BJ (cell line): ENCODE measurements at places on chromosomes 4 and X.

- no peak for DNase-seq
Measured at GRCh38 chr4:175405961-175406360, 406.1 kb downstream of the GPM6A start.

- no peak for DNase-seq
Measured at GRCh38 chr4:161653697-161654096, 510.1 kb downstream of the FSTL5 start.

GRCh38 chrX:64192040-64192439, 13.5 kb downstream of the AMER1 start:
- no peak for DNase-seq

- DNase-seq: peak; percentile 36
Measured at GRCh38 chr4:5773271-5773555, 62.2 kb downstream of the EVC start.

- DNase-seq: no peak
Measured at GRCh38 chr4:145302725-145303124, 122.3 kb upstream of the OTUD4 start.

DNA sequence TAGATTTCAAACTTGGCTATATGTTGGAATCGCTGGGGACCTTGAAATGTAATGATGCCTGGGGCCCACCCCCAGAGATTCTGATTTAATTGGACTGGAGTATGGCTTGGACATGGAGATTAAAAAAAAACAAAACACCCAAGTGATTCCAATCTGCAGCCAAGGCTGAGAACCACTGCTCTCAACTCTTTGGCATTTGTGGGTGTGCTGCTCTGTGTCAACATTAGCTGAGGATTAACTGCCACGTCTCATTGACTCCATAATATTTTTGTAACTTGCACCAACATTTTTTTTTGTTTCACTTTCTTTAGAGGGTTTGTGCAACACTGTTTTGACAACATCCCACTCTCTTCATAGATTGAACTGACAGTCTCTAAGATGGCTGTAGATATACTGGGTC, 41.1 kb upstream of the PDK3 start:
- no peak for DNase-seq

- no peak for DNase-seq
Measured at GRCh38 chr4:184398741-184399511, 75.4 kb downstream of the IRF2 start.

DNA sequence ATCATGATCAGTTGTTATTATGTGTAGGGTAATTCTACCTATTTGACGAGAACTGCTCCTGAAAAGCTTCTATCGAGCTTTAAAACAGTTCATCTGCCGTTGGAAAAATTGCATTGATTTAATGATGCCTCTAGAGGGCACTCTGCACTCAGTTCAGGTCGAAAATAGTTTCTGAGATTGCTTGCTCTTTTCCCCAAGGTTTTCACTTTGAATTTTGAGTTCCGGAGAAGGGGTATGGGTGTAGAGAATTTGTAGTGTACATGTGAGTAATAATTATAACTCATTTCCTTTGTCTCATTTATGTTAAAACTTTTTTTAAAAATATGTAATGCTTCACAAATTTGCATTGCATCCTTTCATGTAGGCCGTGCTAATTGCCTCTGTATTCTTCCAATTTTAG, 28.4 kb upstream of the TNIP3 start:
- no peak for DNase-seq

- DNase-seq: no peak
Measured at GRCh38 chr4:139921429-139922184, 232.4 kb downstream of the MAML3 start.

DNA sequence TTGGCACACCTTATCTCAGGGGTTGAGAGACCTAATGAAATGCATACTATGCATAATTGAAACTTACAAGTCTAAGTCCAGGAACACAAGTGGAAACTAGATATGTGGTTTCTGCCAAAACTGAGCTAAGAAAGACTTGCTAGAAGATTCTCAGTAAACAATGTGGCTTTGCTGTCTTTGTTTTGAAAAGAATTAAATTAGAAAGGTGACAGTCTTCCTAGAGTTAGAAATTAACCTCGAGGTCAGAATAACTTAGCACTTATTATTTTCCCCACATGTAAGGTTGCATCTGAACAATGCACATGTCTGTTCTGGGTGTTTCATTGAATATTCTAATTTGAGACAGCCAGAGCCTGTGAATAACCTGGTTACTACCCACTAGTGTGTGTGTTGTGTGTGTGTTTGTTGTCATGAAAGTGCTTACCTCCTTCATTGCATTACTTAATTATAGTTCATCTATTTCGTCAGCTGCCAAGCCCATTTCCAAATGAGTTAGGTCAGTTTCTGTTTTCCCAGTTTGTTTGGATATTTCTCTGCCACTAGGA, 1.5 kb downstream of the EREG start:
- DNase-seq: no peak

DNA sequence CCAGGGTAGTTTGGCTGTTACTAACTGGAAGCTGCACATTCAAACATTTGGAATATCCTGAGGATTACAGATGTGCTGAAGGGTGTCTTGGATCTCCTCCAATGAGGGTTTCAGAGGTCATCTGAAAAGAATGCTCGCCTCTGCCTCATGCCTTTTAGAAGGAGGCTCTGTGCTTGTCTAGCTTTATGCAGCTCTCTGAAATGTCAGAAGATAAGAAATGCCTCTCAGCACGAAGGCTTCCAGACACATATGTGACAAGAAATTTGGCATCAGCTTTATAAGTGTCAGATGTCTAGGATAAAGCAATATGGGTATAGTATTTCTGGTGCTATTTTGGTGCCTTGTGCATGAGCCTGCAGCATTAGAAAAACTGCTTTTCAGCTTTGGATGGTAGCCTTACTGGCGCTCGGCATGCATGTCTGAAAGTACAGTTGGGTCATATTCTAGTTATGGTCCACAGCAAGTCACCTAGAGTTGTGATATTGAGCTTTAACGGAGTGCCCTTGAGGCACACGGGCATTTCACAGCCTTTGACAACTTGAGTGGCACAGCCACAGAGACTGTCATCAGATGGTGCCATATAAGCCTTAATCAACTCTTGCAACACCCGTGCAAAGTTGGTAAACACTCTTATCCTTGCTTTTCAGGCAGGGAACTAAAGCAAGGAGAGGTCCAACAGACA, 70.8 kb upstream of the PGRMC2 start:
- peak; percentile 58 for DNase-seq

DNA sequence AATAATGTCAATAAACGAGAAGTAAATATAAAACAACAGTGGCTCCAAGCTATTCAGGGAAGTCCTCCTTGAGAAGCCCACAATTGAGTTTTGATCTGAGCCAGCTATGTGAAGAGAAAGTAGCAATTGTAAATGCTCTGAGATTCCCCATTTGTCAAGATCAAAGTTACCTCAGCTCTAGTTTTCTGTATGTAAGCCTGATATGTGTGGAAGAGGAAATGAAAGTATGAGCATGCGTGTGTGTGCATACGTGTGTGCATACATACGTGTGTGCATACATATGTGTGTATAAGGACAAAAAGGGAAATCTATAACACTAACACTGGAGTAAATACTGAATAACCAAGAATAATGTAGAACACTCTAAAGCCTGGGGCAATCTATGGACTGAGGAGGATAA, 130.3 kb downstream of the SCFD2 start:
- DNase-seq: no peak

DNA sequence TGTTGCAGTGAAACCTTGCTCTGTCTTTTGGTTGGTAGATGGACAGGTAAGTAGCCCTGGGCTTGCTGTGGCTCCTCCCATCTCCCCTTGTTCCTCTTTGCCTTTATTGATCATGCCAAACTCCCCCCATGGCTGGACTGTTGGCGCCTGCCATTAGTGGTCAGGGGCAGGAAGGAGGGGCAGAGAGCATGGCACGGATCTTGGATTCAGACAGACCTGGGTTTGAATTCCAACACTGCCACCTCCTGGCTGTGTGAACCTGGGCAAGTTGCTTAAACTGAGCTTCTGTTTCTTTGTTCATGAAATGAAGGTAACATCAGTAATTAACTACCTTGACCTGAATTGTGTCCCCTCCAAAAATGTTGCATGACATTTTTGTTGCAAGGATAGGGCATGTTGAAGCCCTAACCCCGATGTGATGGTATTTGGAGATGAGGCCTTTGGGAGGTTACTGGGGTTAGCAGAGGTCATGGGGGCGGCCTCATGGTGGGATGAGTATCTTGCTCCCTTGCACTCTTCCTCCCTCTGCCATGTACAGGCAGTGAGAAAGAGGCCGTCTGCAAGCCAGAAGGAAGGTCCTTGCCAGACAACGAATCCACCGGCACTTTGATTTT, 6.0 kb downstream of the SLC2A9 start:
- DNase-seq: no peak

DNA sequence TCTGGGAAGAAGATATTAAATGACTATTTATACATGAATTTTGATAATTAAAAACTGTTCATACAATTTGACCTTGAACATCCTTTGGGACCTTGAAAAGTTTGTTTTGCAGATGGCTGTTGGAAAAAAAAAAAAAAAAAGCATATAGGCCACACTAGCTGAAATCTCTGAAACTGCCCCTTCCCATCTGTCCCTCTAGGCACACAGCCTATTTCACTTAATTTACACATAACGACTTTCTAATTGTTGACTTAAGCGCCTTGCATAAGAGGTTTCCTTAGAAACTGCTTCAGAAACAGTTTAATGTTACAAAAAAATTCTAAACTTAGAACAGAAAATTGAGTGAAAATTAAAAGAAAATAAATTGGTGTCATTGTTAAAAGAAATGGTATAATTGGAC, 131.0 kb downstream of the COX18 start:
- no peak for DNase-seq

- DNase-seq: peak; percentile 71
Measured at GRCh38 chr4:147831551-147832171, 99.8 kb downstream of the ARHGAP10 start.

DNA sequence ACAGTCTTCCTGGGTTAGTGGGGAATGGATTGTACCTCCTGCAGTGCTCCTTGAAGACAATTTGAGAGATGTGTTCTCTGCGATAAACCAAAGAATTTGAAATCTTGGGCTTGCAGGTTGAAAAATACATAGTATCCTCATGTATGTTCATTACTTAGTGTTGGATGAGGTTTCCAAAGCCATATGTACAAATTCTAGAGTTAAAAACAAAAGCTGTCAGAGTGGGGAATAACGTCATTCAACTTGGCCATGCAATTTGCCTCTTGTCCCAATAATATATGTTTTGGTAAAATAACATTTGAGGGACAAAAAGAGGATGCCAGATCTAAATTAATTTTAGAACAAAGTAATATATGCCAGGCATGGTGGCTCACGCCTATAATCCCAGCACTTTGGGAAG, 51.3 kb upstream of the CBR4 start:
- no peak for DNase-seq

GRCh38 chrX:134764202-134764785, 106.0 kb upstream of the PLAC1 start:
- DNase-seq: no peak

DNA sequence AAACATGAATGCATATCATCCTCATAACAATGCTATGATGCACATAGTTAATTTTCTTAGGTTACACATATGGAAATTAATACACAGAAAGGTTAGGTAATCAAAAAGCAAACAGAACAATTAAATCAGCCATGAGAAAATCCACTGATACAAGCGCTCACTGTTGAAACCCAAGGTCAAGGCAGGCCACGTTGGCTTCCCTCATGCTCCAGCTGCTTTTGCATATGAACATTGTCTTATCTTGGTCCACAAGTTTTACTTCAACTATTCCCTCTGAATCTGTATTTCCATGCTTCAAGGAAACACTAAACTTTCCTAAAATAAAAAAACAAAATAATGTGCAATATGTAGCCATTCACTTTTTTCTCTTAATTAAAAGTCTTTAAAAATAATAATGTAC, 34.5 kb upstream of the PLA2G12A start:
- no peak for DNase-seq

GRCh38 chr4:174403177-174403543, 119.1 kb downstream of the HPGD start:
- no peak for DNase-seq

DNA sequence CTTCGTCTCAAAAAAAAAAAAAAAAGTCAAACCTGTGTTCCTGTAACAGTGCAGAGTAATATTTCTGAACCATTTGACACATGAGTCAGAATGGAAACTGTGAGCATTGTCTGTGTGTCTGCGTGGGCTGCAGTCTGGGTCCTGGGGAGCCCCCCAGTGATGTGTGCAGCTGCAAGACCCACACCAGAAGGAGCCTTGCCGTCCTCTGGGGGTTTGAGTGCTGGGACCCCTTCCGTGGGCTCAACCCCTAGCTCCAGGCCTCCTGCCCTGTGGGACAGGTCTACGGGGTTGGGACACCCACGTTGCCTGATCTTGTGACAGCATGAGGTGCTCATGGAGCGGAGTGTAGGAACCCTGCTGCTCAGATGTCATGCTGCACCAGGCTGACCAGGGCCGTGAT, 43.7 kb downstream of the DDX3X start:
- no peak for DNase-seq

GRCh38 chrX:11190745-11191510, 79.8 kb downstream of the HCCS start:
- DNase-seq: no peak

- DNase-seq: no peak
Measured at GRCh38 chrX:1248331-1249061, 20.1 kb upstream of the CSF2RA start.

GRCh38 chr4:37902212-37902611, 11.3 kb downstream of the TBC1D1 start:
- no peak for DNase-seq

DNA sequence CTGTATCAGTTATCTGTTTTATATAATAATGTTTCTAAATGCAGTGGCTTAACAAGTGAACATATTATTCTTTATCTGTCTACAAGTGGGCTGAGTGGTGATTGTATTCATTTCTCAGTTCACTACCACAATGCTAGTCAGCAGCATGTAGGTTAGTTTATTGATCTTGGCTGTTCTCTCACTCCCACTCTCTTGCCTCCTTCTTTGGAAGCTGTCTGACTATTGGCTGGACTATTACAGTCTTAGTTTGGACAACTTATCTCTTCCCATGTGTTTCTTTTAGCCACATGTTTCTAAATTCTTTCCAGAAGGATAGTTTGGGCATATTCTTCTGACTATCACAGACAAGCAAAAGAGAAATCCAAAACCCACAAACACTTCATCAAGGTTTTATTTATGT, 459.5 kb upstream of the AGA start:
- DNase-seq: no peak

DNA sequence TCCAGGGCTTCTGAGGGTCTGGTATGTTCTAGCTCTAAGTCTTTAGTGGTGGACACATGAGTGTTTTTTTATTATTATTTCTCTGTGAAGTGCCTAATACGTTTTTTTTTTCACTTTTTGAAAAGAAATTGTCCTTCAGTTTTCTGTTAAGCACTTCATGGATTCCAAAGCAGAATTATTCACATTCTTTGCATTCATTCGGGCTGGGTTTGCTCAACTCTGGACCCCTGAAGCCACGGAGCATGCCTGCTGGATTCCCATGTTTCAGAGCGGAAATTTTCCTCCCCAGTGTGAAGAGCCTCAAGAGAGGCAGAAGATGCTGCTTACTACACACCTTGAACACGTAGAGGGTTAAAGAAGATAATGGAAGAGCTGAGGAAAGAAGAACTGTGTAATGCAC, 107.5 kb downstream of the EGF start:
- no peak for DNase-seq

GRCh38 chr4:3676907-3677747, 89.1 kb upstream of the ADRA2C start:
- no peak for DNase-seq
